ENCODE measurements at places on chromosomes 16 and 17. TPM values are rescaled to one million over a fixed set of nuclear protein-coding genes. Genes with fewer than 3 reads are reported as not detected.
A peak's percentile ranks its signal among the peaks of the same experiment; 100 is the strongest.

DNA sequence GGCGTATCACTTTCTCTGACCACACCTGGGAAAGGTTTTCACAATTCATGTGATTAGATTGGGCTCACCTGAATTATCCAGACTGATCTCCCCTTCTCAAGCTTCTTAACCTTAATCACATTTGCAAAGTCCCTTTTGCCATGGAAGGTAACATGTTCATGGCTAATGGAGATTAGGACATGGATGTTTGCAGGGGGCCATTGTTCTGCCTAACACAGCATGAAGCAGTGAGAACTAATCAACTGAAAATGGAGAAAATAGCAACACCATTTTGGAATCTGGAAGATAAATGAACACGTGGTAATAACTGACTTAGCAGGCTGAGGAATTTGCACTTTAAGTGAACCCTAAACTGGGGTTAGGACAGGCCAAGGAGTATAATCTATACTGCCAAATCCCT, 25.0 kb upstream of the SBK1 start:
- H3K27ac ChIP-seq = no peak overlapping the region
- no peak overlapping the region for H3K4me3 ChIP-seq
- DNase-seq = no peak
- H3K36me3 ChIP-seq = no peaks in the 10 kb centered on the region
- no peaks in the 10 kb centered on the region for H3K27me3 ChIP-seq
- no peaks in the 10 kb centered on the region for H3K4me1 ChIP-seq

- peaks cover 32% of the 10 kb centered on the region for H3K36me3 ChIP-seq
- H3K4me1 ChIP-seq = peaks cover 6% of the 10 kb centered on the region
- H3K27ac ChIP-seq = peak overlapping the region; percentile 53
Measured at GRCh38 chr17:41970901-41971331, 4.3 kb downstream of the CNP start.

DNA sequence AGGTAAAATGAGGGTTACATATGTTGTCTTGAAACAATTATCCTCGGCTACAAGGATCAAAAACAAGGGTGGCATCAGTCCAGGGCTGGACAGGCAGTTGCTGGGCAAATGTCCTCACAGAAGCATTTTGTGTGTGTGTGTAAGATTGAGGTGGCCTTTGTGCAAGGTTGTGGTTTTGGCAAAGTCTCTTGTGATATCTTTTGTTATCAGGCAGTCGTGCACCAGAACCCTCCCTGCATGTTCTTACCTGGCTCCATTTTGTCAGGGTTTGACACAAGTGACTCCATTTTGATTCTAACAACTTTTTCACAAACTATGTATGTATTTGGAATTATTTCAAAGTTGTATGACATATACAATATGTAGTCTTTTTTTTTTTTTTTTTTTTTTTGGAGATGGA, 20.0 kb downstream of the CHAD start:
- no peak overlapping the region for H3K4me3 ChIP-seq
- DNase-seq = no peak
- peaks cover 35% of the 10 kb centered on the region for H3K4me1 ChIP-seq
- H3K27me3 ChIP-seq = no peaks in the 10 kb centered on the region
- H3K27ac ChIP-seq = no peak overlapping the region

DNA sequence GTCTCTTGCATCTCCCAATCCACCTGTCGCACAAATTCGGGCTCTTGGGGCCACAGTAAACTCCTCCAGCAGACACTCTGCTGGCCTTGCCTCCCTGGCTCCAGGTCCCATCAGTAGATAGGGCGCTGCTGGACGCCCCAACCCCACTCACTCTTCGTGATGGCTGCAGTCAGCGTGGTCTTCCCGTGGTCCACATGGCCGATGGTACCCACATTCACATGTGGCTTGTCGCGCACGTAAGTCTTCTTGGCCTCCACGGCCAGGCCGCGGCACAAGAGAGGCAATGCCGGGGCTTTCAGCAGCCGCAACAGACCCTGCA, 428 bp downstream of the TUFM start:
- H3K4me1 ChIP-seq = peaks cover 14% of the 10 kb centered on the region
- no peaks in the 10 kb centered on the region for H3K27me3 ChIP-seq
- peak overlapping the region; percentile 82 for H3K27ac ChIP-seq
- peaks cover 28% of the 10 kb centered on the region for H3K36me3 ChIP-seq
- no peak for DNase-seq

- no peak overlapping the region for H3K27ac ChIP-seq
- peaks cover 26% of the 10 kb centered on the region for H3K4me1 ChIP-seq
- peaks cover 5% of the 10 kb centered on the region for H3K36me3 ChIP-seq
- H3K27me3 ChIP-seq = no peaks in the 10 kb centered on the region
- no peak overlapping the region for H3K4me3 ChIP-seq
- peak; percentile 50 for DNase-seq
Measured at GRCh38 chr17:38885728-38886642, 16.1 kb downstream of the LASP1 start.

DNA sequence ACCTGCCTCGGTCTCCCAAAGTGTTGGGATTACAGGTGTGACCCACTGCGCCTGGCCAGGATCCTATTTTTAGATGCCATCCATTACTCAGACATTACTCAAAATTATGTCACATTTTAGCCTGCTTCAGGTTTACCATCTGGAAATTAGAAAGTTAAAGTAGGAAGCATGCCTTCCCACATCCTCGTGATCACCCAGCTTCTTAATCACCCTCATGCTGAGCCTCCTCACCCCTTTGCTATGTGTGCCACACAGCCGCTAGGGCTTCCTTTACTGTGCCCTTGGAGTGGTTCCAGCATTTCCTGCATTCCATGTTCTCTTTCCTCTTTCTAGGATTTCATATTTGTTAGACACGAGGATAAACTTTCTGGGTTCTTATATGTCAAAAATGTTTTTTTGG, 9.3 kb downstream of the ADORA2B start:
- H3K27ac ChIP-seq = no peak overlapping the region
- no peaks in the 10 kb centered on the region for H3K27me3 ChIP-seq
- H3K4me3 ChIP-seq = no peak overlapping the region
- DNase-seq = no peak
- H3K36me3 ChIP-seq = no peaks in the 10 kb centered on the region

DNA sequence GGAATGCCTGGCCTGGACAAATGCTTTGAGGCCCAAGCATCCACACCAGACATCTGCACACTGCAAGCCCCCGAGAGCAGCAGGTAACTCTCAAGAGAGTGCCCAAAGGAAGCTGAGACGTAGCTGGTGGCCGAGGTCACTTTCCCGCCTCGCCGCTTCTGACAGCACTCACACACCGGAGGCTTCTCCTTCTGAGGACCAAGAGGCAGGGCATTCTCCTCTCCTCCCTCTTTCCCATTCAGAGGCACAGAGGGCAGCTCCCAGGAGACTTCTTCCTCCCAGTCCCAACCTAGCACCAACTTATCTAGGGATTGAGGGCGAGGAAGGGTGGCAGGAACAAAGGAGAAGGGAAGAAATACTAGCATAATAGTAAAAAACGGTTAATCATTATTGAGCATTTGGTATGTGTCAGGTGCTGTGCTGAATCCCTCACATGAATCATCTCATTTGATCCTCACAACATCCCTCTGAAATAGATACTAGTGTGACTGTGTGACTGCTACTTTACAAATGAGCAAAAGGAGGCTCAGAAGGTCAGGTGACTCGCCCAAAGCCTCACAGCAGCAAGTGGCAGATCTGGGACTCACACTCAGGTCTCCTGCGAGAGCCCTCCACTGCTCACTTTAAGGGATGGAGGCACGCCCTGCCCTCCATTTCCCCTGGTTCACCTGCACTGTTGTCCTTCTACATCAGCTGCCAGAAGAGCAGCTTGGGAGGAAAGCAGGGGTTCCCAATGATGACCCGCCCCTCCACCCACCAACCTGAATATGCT, 41.8 kb downstream of the MYO18A start:
- H3K27ac ChIP-seq = no peak overlapping the region
- H3K36me3 ChIP-seq = no peaks in the 10 kb centered on the region
- H3K4me1 ChIP-seq = peaks cover 12% of the 10 kb centered on the region
- H3K27me3 ChIP-seq = no peaks in the 10 kb centered on the region
- no peak overlapping the region for H3K4me3 ChIP-seq

DNA sequence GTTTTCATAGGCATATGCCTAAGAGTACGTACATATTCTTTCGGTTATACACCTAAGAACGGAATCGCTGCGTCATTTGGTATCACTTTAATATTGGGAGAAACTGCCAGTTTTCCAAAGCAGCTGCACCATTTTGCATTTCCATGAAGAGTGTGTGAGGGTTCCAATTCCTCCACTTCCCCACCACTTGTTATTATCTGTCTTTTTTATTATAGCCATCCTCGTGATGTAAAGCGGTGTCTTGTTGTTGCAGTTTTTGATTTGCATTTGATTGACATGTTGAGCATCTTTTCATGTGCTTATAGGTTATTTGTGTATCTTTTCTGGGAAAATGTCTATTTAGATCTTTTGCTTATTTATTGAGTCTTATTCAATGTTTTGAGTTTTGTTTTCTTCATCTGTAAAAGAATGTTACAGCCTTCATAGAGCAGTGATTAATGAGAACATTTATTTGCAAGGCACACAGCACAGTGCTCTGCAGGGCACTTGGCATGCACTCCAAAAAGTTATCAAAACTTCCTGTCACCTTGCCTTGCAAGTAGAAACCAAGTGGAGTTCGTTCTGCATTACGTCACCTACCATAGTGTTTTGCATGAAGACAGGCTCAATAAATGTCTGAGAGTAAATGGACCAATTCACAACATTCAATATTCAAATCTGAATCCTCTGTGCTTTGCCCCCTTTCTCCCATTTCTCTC, 26.6 kb upstream of the ST6GALNAC1 start:
- no peaks in the 10 kb centered on the region for H3K36me3 ChIP-seq
- no peak overlapping the region for H3K4me3 ChIP-seq
- peaks cover 60% of the 10 kb centered on the region for H3K4me1 ChIP-seq
- peak; percentile 80 for DNase-seq

DNA sequence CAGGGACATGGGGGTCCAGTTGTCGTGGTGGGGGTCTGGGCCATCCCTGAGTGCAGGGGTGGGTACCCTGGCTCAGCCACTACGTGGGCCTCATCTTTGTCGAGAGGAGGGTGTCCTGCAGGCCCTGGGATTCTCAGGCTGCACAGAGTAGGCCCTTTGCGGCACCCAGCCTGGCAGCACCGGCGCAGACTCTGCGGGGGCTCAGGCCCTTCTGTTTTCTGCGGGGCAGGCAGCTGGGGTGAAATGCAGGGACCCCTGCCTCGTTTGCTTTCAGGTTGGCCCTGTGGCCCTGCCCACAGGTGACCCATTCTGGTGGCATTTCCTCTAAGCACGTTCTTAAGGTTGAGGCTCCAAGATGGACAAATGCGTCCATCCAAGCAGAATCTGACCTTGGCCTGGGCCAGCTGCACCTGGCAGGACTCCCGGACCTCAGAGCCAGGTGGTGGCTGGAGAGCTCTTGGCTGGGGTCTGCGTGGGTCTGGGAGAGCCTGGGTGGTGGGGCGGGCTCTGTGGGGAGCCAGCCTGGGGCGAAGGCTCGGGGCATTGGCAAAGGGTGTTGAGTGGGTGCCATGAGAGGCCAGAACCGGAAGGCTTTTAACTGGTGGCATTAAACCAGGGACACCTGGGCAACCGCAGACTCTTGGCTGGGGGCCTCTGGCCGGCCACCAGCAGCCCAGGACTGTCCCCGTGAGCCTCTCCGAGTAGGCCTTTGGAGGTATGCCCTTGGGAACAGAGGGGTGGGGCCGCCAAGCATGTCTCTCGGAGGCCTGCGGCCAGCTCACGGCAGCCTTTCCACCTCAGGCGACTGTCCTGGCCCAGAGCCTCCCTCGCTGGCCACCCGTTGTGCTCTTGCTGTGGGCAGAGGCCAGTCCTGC, 16.9 kb downstream of the PRSS27 start:
- no peak overlapping the region for H3K4me3 ChIP-seq
- peaks cover 41% of the 10 kb centered on the region for H3K36me3 ChIP-seq
- H3K27ac ChIP-seq = peak overlapping the region; percentile 56
- H3K27me3 ChIP-seq = no peaks in the 10 kb centered on the region
- peak; percentile 83 for DNase-seq

- H3K36me3 ChIP-seq = peaks cover 10% of the 10 kb centered on the region
- DNase-seq = peak; percentile 48
- H3K27ac ChIP-seq = peak overlapping the region; percentile 63
- no peaks in the 10 kb centered on the region for H3K27me3 ChIP-seq
- H3K4me3 ChIP-seq = no peak overlapping the region
Measured at GRCh38 chr17:45408611-45409421, 23.9 kb downstream of the ARHGAP27 start.

GRCh38 chr17:63991611-63992010, 6.5 kb upstream of the PRR29 start:
- no peaks in the 10 kb centered on the region for H3K27me3 ChIP-seq
- no peaks in the 10 kb centered on the region for H3K36me3 ChIP-seq
- H3K27ac ChIP-seq = no peak overlapping the region

DNA sequence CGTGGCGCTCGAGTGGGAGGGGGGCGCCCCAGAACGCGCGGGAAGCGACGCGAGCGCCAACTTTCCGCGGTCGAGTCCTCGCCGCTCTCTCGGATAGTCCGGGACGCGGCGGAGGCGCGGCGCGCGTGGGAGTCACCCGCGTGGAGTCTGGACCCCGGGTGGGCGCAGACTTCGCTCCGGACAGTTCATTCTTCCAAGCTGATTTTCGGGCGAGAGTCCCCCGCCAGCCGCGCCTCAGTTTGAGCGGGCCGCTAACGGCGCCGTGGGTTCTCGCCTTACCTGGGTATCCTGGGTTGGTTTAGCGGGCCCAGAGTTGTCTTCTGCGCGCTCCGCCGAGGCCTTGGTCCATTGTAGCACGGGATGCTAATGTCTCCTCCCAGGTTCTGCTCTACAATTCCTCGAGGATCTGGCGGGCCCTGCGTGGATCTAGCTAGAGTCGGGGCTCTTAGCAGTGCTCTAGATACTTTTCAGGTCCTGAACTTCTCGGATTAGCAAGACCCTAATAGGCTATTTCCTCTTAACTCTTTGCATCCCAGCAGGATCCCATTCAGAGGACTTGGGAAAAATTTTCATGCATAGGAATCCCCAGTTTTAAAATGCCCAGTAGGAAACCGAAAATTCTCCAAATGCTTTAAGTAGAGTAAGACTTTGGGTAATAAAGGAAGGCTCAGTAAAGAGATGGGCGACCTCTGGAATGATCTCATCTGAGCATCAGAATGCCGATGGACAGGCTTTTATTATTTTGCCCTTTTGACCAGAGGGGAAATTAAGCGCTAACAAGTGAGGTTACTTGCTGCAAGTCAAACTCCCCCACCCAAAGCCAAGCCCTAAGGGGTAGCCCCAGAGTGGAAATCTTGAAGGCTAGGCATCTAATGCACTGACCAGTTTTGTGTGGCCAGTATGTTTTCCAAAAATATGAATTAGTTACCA, 537 bp upstream of the GJC1 start:
- H3K36me3 ChIP-seq = no peaks in the 10 kb centered on the region
- peaks cover 9% of the 10 kb centered on the region for H3K4me1 ChIP-seq
- H3K27ac ChIP-seq = peak overlapping the region; percentile 56
- DNase-seq = no peak
- peaks cover 27% of the 10 kb centered on the region for H3K27me3 ChIP-seq

FBRS gene
- 35.6 TPM for total RNA-seq

CSH1 gene
- total RNA-seq = not detected

PPY gene
- not detected for total RNA-seq

ZNF469 gene
- total RNA-seq = 0.22 TPM

DNAAF1 gene
- 2.9 TPM for total RNA-seq

Data from thyroid gland (tissue), 4 donors.